ENCODE measurements at places on chromosomes 13 and 19.
A peak's percentile ranks its signal among the peaks of the same experiment; 100 is the strongest.

GRCh38 chr19:17468302-17469091 is 1.8 kb upstream of the SLC27A1 start:
- peak; percentile 39 for DNase-seq

- no peak for DNase-seq
Measured at GRCh38 chr19:29715701-29716581, 880 bp upstream of the C19orf12 start.

- no peak for DNase-seq
Measured at GRCh38 chr13:102460806-102461205, 59.0 kb upstream of the FGF14 start.

DNA sequence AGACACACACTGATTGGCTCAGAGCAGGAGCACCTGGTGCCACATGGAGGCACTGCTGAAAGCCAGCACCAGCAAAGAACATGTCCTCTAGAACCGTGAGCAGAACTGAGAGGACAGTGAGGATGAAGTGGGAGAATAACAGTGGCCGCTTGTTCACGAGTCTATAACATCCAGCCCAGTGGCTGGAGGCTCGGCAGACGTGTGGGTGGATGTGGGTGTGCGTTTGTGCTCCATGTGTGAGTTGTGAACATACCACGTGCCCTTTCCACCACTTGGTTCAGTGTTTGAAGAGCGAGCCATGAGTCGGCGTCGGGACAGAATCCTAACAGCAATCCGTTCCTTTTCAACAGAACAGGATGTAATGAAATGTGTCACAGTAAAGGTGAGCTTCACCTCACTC is 113.0 kb downstream of the SOX1 start:
- DNase-seq: no peak

- no peak for DNase-seq
Measured at GRCh38 chr13:94595001-94595949, 677 bp downstream of the TGDS start.

DNA sequence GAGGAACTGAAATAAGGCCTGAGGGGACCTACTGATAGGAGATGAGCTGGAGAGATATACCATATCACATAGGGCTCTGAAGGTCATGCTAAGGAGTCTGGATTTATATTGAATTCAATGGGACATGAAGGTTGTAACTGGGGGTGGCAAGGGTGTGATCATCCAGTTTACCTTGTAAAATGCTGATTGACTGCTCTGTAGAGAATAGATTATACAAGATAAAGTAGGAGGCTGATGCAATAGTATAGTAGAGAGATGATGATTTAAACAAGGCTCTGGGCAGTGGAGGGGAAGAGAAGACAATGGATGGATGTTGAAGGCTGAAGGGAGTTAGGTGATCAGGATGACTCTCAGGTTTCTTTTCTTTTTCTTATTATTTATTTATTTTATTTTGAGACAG is 18.0 kb upstream of the PAN3 start:
- no peak for DNase-seq

DNA sequence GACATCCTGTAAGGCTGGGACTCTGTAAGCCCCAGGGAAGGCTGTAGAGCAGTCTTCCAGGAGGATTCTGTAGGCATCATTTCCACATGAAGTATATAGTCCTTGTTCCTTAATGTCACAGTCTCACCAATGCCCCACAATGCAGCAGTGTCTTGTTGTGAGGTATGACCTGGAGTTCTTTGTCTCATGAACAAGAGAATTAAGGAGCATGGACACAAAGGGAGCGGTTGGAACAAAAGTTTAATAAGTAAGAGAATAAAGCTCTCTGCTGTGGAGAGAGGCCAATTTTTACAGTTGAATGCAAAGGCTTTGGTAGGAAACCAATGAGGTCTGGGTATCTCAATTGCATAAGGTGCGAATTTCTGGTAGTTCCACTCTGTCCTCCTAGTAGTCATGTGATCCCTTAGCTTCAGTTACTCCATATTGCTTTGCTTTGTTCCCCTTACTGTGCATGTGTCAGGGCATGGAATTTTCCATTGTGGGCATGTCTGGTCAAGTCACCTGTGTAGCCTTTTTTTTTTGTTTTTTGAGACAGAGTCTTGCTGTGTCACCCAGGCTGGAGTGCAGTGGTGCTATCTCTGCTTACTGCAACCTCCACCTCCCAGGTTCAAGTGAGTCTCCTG is 124.3 kb upstream of the TMTC4 start:
- no peak for DNase-seq

DNA sequence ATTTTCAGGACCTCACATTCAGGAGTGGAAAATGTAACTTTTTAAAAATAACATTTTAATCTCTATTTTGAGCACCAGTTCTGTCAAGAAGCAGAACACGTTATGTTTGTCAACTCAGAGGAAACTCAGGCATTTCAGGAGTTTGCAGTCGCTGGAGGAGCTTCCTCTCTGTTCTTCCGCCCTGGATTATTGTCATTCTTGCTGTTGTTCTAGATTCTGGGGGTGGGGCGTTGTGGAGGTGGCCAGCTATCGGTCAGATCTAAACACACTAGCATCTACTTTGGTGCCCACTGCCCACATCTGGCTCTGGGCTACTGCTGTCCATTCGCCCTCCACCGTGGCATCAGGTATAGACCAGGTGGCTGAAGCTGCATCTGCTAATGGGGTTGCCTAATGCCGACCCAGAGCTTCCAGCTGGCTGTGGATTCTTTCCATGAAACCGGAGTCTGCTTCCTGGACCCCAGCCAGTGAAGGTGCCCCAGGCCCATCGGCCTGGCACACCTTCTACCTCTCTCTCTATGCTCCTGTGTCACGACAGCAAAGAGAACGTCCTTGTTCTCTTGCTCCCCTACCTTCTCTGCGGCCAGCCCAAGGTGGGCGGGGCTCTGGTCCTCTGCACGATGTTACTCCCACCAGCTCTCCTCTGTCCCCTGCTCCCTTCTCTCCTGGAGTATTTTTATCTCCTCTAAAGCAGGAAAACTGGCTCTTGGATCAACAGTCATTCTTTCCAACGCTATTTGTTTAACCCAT is 36.7 kb upstream of the DGKH start:
- no peak for DNase-seq

DNA sequence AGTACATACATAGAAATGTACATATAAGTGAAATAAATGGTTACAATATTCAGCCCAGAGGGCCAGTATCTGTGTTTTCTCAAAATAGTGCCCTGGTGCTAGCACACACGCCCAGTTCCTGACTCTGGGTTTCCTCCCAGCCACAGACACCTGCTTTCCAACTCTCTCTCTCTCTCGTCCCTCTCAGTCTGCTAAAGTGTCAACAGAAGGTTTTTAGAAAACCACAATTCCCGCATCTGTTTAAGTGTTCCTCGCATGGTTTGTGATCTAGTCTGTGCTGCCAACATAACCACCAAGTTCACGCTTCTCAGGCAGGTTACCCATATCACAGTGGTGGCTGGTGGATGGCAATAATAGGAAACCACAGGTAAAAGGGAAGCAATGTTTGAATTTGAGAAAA is 17.8 kb upstream of the UPF3A start:
- DNase-seq: no peak

DNA sequence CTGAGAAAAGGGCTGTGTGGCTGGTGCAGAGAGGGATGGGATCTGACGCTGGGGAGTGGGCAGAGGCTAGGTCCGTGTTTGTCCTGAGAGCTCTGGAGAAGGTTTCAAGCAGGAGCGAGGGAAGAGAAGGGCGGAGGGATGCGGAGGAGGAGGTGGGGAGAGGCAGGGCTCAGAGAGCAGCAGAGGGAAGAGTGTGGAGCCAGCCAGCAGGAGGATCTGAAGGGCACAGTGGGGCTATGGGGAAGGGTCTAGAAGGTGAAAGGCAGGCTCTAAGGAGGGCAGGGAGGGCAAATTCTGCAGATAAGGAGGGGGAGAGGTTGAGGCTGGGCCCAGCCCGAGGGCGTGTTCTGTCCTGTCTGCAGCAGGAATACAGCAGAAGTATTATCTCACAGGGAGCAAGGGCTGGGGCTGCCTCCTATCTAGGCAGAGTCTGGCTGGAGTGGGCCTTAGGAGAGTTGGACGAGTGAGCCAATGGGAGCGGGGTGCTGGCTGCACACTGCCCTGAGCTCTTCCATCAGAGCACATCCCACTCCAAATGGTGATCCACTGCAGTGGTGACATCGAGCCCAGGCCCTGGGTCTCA is 6.1 kb downstream of the AP2A1 start:
- no peak for DNase-seq

GRCh38 chr19:12884926-12885748 is 1.9 kb downstream of the KLF1 start:
- peak; percentile 5 for DNase-seq

DNA sequence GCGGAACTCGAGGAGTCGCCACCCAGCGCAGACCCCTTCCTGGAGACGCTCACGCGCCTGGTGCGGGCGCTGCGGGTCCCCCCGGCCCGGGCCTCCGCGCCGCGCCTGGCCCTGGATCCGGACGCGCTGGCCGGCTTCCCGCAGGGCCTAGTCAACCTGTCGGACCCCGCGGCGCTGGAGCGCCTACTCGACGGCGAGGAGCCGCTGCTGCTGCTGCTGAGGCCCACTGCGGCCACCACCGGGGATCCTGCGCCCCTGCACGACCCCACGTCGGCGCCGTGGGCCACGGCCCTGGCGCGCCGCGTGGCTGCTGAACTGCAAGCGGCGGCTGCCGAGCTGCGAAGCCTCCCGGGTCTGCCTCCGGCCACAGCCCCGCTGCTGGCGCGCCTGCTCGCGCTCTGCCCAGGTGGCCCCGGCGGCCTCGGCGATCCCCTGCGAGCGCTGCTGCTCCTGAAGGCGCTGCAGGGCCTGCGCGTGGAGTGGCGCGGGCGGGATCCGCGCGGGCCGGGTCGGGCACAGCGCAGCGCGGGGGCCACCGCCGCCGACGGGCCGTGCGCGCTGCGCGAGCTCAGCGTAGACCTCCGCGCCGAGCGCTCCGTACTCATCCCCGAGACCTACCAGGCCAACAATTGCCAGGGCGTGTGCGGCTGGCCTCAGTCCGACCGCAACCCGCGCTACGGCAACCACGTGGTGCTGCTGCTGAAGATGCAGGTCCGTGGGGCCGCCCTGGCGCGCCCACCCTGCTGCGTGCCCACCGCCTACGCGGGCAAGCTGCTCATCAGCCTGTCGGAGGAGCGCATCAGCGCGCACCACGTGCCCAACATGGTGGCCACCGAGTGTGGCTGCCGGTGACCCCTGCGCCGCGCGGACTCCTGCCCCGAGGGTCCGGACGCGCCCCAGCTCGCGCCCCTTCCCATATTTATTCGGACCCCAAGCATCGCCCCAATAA is 2.3 kb downstream of the AMH start:
- no peak for DNase-seq

GRCh38 chr19:1183543-1184172 is 9.6 kb upstream of the SBNO2 start:
- no peak for DNase-seq

DNA sequence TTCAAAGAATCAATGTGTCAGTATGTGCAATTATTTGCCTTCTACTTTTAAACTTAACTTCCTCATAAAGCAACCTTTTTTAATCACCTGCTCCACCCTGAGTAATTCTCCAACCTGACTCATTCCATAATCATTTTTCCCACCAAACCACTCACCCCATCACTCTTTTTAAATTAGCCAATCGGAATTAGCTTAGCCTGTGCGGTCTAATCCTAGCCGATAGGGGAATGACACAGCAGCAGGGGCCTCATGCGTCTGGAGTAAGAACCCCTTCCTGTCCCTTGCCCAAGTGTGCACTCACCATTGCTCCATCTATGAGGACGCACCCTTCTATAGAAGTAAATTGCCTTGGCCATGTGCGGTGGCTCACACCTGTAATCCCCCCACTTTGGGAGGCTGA is 27.4 kb upstream of the ZNF83 start:
- DNase-seq: no peak

- peak; percentile 80 for DNase-seq
Measured at GRCh38 chr19:35107545-35107944, 8.1 kb upstream of the FXYD3 start.

- no peak for DNase-seq
Measured at GRCh38 chr13:98189841-98190505, 12.9 kb upstream of the RNF113B start.

DNA sequence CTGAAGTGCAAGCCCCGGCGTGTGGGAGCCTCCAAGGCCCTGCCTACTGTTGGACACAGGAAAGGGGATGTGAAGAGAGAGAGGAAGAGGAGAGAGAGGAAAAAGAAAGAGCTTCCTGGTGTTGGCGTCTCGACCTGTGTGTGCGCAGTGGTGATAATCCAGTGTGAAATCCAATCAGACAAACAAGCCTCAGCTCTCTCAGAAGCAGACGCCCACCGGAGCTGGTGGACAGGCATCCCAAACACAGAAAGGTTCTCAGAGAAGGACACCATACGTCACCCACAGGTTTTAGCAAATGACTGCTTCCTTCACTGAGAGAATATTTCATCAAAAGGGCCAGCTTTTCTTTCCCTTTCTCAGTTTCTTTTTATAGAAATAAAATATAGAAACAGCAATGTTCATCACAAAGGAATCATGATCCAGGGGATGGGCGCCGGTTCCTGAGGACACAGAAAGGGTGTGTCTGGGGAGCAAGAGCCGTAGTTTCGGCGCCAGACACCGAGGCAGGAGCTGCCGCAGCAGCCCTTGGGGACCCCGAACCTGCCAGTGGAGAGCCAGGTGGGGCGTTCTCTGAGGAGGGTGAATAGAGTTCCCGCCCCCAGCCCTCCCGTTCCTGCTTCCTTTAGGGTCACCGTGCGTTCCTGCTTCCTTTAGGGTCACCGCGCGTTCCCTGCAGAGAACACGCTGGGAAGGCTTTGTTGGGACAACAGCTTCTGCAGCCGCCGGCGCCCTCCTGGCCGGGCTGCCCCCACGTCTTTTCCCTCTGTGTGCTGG is 145.8 kb upstream of the SOX1 start:
- no peak for DNase-seq

GRCh38 chr19:35168196-35168595 is 13.7 kb downstream of the FXYD5 start:
- no peak for DNase-seq

DNA sequence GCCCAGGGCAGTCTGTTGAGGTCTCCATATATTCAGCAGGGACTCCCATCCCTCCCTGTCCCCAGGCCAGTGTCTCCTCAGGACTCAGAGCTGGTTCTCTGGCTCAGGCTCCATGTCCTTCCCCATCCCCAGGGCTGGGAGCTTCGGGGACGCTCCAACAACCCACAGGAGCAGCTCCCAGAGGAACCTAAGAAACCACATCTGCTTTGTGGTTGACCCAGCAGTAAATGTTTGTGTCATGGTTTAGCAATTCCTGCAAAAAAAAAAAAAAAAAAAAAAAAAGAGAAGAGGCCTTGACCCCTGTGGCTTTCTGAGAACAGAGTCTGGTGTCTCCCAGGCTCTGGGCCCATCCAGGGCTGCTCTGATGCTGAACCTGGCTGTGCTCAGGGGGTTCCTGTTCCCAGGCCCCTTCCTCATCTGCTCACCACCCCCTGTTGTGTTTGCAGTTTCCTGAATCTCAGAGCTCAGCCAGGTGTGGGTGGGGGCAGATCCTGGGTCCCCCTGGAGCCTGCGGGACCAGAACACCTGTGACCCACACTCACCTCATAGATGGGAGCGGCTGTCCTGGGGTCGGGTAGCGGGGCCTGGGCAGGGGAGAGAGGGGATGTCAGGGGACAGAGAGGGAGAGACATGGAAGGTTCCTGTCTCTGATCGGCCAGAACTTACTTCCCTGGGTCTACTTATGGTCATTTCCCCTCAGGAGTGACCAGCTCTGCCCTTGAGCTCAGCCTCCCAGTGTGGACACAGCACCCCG is 25.2 kb upstream of the CEACAM1 start:
- DNase-seq: no peak

Measured in caudate nucleus (tissue), 63 donors.